ENCODE measurements at places on chromosomes 12 and 14.
A peak's percentile ranks its signal among the peaks of the same experiment; 100 is the strongest.

DNA sequence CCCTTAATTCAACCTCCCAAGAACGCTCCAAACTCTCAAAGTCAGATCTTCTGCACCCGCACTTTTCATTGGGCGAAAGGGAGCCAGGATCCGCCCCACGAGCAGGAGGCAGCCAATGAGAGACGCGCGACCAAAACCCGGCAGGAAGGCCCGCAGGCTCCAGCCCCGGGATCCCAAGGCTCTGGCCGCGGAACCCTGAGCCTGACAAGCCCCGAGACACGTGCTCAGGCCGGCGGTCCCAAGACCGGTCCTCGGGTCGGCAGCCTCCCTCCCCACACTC is 438 bp downstream of the DDX54 start:
- peak; percentile 36 for DNase-seq

GRCh38 chr14:68466491-68466977 is 326.3 kb downstream of the ZFP36L1 start:
- DNase-seq: no peak

DNA sequence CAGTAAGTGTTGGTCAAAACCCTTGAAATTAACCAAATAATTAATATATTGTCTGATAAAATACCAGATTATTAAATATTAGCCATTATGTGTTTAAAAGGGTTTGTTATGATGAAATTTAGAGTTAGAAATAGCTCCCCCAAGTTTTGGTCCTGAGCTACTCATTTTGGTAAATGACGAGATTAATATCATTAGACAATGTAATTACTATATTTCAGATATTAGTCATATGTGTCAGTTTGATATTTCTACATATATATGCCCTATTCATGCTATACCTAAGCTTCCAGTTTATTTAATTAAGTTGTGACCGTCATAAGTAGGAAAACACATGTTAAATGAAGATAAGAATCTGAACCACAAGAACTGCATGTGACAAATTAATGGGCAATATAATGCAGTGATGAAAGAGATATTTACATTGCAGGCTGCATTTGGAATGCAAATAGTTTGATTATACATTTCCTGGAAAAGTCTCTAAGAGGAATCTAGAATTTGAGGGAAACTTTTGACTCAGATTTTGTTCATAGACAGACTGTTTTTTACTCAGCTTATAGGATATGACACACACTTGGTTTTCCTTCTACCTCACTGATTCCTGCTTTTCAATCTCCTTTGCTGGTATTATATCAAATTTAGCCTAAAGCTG is 70.5 kb downstream of the TBC1D30 start:
- no peak for DNase-seq

DNA sequence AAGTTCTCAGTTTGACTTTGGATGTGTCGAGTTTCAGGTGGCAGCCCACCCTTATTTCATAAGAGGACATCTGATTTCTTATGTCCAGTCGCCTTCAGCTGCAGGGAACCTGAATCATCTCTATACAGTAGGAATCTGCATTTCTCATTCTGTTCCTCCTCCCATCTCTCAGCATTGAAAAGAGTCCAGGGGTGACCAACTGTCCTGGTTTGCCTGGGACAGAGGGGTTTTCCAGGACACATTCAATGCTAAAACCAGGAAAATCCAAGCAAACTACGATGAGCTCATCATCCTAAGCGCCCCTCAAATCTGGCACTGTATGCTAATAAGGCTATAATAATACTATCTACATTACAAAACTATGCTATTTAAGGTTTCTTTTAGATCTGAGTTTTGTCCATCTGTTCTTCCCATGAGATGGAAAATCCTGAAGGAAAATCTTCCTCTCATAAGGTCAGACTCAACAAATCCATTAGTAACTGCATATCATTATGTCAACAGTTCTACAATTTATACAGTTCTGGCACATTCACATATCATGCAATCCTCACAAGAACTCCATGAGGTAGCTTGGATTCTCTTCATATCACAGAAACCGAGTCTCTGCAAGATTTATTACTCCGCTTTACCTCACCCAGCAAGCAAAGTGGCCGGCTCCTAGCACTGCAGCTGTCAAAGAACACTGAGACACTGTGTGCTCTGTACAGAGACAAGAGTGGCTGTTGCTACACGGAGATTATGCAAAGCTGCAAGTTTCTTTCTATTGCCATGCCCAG is 15.6 kb upstream of the CALM1 start:
- DNase-seq: peak; percentile 32

DNA sequence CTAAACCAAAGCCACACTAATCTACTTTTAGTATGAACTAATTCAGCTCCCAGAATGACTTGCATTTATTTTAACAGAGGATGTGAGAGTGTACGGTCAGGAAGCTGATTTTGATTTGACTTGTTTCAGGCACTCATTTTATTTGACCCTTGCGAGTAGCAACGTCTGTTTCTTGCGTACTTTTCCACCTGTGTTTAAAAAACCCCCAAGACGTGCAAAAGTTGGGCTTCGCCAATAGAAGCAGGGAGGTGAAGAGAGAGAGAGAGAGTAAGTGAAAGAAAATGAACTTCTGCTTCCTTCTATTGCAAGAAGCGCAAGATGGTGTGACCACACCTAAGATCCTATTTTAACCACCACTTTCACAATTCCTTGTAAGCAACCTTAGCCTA is 6.7 kb upstream of the SLC15A4 start:
- no peak for DNase-seq

DNA sequence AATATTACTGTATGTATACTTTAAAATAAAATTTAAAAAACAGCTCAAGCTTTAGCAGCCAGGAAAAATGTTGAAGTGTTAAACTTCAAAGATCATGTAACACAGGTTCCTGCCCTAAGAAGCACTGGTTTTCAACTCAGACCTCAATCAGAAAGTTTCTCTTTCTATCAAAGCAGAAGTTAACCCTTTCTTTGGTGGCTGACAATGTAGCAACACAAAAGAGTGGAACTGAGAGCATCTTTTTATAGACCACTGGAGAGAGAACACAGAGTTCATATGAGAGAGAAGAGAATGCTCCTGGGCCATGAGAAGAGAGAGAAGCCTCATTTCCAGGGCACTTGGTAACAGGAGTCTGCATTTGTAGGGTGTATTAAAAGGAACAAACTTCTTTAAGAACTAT is 42.2 kb upstream of the KTN1 start:
- no peak for DNase-seq

- no peak for DNase-seq
Observed at GRCh38 chr12:62861586-62861985, 73.4 kb downstream of the PPM1H start.

DNA sequence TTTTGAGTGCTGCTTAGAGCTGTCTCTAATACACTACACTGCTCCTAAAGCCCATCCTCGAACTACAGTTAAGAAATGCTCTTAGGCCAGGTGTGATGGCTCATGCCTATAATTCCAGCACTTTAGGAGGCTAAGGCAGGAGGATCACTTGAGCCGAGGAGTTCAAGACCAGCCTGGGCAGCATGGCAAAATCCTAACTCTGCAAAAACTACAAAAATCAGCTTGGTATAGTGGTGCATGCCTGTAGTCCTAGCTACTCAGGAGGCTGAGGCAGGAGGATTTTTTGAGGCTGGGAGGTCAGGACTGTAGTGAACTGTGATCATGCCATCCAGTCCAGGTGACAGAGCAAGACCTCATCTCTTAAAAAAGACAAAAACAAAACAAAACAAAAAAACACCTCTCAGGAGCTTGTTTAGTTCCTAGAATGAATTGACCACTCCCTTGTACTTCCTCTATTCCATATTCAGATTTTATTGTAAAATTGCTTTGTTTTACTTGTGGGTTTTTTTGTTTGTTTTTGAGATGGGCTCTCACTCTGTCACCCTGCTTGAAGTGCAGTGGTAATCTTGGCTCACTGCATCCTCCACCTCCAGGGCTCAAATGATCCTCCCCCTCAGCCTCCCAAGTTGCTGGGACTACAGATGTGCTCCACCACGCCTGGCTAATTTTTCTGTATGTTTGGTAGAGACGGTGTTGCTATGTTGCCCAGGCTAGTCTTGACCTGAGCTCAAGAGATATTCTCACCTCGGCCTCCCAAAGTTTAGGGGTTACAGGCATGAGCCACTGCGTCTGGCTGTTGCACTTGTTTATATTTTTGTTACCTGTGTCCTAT is 13.6 kb downstream of the MDM2 start:
- DNase-seq: no peak

DNA sequence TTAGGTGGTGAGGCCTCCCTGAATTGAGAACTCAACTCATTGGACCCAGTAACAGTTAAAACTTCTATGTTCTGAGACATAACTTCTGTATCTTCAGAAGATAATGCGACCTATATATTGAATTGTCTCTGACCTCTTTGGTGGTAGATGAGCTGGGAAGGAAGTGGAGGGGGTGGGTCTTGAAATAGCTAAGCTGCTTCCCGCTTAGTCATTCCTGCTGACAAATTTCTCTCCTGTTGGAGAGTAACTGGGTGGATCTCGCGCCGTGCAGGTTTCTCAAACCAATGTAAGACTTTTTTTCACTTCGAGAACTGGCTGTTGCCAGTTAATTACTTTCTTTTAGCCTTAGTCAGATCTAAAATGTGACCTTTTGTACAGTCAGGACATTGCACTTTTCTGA is 100.8 kb downstream of the PPHLN1 start:
- no peak for DNase-seq

- no peak for DNase-seq
Observed at GRCh38 chr14:53473480-53473879, 320.4 kb upstream of the DDHD1 start.

DNA sequence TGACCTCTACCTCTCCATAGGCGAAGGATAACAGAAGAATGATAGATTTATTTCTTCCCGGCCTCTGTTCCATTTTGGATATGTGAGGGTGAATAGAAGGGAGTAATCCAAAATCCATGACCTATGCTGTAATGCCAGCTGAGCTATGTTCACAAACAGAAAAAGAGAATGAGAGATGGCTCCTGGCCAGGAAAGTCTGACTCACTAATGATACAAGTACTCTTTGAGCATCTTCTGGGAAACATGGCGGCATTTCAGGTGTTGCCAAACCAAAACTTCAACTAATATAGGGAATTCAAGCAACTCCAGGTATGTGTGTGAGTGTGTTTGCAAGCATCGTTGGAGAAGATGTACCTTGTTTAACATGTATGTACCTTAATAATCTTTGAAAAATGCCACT is 55.1 kb downstream of the MED13L start:
- DNase-seq: no peak

GRCh38 chr12:12663644-12664294 is 32.2 kb downstream of the GPR19 start:
- no peak for DNase-seq

- DNase-seq: no peak
Observed at GRCh38 chr14:86257973-86258372, 728.0 kb downstream of the FLRT2 start.

DNA sequence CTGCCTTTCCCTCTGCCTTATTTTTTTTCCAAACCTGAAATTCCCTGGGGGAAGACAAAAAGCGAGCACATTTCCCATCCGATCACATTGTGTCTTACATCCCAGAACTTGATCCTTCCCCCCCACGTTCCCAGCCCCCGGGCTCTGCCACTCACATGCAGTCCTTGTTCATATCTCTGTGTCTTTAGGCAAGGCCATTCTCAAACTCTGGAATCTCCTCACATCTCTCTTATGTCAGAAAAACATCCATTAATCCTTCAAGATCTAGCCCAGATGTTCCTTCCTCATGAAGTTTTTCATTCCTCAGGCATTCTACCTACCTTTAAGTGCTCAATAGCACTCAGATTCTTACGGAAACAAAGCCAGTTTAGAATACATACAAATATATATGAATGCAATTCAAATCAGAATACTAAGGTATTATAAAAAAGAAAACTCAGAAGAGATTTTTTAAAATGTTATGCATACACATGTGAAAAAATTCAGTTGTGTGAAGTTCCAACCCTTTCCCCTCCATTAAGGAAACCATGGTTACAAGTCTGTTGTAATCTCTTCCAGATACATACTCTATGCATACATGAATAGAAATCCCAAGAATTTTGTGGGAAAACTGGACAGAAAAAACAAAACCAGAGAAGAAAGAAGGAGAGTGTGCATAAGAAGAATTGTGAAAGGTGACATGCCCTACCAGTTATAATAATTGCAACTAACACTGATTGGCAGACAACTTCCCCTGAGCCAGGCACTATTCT is 120.3 kb downstream of the SLC38A1 start:
- DNase-seq: no peak

DNA sequence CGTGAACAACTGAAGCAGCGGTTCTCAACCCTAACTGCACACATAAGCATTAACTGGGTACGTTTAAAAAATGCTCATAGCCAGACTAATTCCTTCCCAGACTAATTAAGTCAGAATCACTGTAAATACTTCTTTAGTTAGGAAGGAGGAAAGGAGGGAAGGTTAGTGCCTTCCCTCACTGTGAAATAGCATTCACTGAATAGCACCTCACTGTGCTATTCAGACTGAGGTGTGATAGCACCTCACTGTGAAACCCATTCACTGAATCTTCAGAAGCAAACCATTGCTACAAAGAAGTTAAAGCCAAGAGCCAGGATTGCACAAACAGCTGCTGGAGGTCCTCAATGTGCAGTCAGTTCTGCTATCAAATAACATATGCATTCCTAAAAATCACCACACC is 58.8 kb downstream of the RTN1 start:
- no peak for DNase-seq

DNA sequence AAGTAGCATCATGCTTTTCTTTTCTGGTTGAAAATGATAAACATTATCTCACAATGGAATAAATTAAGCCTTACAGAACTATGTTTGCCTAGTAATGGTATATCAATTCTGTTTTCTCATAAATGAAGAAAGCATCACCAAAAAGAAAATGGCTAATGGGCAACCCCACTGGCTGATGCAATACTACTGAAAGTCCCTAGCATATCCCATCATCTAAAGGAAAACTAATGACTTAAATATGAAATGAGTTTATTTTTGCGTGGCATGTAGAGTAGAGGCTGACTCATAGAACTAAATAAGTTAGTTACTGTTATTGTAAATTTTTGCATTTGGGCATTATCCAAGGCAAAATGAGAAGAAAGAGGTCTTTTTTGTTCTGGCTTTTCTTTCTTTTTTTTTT is 1156.3 kb upstream of the SEL1L start:
- no peak for DNase-seq

- DNase-seq: no peak
Observed at GRCh38 chr14:91778217-91778616, 46.3 kb upstream of the CATSPERB start.

- no peak for DNase-seq
Observed at GRCh38 chr12:103181366-103182152, 224.1 kb downstream of the ASCL1 start.

- DNase-seq: peak; percentile 8
Observed at GRCh38 chr12:114508529-114509129, 102.7 kb upstream of the TBX5 start.

DNA sequence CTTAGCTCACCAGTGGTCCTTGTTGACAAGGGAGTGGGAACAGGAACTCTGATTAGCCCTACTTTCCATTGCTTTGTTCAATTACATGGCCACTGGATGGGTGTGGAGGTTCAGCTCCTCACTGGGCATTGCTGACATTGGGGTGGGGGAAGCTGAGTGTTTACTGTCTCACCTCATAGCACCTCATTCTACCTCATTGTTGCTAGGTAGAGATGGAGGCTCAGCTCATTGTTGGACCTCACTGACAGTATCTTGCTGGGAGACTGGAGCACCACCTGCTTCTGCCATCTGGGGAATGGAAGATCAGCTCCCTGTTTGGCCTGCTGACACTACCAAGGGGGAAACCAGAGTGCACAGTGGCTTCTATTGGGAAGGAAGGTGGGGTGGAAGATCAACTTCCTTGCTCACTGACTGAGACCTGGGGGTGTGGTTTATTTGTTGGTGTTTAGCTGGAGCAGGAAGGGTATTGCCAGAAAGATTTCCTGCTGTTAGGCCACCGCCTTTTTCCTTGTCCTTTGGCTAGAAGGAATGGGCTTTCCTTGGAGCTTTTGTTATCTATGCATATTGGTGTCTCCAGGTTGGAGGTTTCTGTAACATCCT is 1.3 kb upstream of the OR4E2 start:
- DNase-seq: no peak

All from NCI-H1694 (cell line).